ENCODE measurements at places on chromosomes 3 and 15.

DNA sequence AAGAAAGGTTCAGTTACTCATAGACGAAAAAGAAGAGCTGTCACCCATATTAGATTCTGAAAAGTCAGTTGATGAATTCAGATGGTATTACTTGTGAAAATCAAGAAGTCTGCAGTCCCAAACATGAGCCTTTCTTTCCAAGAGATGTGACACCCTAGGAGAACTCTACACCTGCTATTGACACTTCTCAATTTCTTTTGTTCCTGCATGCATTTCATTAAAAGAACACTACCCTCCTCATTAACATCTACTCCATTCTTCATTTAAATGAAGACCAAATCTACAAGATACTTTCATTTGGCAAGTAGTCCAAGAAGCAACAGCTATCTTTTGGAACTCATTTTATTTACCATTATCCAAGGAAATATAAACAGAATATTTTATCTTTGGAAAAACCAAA lies 6.6 kb downstream of the GABRB3 start:
- DNase-seq, result no peak

- DNase-seq, result no peak
Observed at GRCh38 chr3:167481164-167481563, 7.3 kb upstream of the SERPINI2 start.

DNA sequence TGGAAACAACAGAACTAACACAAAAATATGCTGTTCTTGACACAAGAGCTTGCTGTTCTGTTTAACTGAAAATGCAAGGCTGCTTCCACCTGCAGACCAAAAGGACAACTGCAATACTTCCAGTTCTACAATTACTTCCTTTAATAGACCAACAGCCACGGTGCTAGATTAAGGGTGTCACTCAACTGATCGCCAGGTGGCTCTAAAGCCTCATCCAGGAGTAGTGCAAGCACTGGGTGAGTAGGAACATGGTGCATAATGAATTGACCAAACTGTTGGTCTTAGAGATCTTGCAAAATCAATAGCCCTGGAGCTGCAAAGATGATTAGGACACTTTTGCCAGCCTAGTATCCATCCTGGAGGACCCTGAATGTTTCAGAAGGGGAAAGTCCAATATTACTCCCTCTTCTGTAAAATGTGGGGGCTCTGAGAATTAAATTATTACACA lies 3.6 kb upstream of the CLDN16 start:
- DNase-seq, result no peak

DNA sequence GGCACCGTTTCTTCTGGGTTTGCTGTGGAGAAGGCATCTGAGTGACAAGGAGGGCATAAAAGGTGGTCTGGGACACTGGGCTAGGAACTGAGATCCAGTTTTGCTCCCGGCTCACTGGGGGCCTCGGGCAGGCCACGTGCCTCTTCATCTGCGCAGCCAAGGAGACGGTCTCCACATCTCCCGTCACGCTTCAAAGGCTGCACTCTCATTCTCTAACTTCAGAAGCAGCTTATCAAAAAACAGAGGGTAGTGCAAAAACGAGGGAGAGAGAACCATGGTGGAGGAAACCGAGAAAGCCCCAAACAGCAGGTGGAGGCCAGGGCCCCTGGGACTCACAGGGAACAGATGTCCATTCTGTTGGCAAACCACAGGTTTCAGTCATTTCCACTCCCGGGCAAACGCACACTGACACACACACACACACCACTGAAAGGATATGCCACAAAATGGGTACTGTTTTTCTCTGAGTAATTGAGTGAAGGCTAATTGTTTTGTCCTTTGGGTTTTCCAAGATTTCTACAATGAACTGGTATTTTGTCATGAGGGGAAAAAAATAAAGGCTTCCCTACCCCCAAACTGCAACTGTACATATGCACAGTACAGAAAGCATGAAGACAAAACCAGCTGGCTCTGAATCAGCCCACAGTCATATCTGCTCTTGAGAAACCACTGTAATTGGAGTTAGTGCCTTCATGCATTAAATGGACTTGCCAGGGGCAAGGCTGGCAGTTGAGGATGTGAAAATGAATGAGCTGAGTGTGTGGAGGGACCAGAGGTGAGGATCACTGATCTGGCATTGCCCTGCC lies 71.9 kb downstream of the MGLL start:
- no peak for DNase-seq

- DNase-seq, result no peak
Observed at GRCh38 chr15:72179950-72180581, 17.5 kb downstream of the GRAMD2A start.

DNA sequence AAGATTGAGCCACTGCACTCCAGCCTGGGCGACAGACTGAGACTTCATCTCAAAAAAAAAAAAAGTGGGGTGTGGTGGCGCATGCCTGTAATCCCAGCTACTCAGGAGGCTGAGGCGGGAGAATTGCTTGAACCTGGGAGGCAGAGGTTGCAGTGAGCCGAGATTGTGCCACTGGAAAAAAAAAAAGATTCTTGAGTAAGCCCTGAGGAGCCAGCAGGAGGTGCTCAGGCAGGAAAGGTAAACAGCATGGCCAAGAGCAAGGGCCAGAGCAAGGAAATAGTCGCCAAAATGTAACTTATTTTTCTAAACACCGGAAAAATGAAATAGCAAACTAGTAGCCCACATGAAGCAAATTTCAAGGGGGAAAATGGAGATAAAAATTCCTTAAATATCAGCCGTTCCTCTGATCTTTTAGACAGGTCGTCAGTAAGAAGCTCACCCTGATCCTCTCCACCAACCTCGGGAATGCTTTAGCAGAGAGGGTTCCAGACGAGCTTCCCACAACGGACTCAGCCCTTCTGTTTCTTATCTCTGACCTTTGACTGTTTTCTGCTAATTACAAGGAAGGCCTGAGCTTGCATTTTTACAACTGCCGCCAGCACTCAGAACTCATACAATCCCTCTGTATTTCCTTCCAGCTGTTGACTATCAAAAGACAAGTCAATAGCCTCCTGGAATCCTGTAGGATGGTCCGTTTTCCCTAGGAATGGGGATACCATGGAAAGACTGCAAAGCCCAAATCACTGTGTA lies 45.0 kb upstream of the AKAP13 start:
- no peak for DNase-seq

- no peak for DNase-seq
Observed at GRCh38 chr3:194339356-194339755, 11.8 kb downstream of the CPN2 start.

DNA sequence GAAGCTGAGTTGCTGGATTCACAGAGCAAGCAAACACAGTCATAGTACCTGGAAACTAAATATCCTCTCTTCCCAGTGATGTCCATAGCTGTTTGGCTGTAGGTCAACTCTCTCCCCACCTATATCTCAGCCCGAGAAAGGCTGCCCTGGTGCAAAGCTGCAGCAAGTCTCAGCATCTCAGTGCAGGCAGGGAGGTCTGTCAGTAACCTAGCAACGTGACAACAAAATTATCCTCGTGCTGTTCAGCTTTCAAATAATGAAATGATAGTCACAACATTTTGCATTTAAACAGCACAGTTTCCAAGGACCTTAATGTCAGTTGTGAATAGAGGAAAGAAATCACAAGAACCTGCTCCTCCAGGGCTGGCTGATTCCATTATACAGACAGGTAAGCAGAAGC lies 83.6 kb downstream of the CHST2 start:
- no peak for DNase-seq

GRCh38 chr15:46701896-46702295 lies 1015.4 kb upstream of the SEMA6D start:
- no peak for DNase-seq

DNA sequence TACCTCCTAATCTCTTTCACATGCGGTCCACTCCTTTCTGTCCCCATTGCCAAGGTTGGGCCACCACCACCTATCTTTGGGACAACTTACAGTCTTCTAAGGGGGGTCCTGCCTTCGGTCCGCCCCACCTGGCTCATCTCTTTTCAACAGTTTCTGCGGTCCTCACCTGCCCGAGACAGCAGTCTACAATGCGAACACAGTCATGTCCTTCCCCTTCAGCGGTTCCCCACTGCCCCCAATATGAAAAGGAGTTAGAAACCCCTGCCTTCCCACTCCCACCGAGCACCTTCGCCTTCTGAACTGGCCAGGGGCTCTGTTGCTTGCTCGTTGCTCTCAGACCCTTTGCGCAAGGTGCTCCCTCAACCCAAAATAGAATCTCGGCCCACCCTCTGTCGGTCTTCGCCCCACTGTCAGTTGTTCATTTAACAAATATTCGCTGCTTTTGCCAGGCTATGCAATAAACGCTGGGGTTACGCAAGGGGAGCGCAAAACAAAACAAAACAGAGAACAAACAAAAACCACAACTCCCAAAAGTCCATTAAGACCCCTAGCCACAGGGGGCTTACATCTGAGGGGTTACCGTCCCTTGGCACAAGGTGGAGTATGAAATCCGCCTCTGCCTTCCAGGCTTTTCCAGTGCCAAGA lies 611 bp upstream of the FANCI start:
- DNase-seq, result no peak

- no peak for DNase-seq
Observed at GRCh38 chr3:172678068-172678467, 32.8 kb downstream of the NCEH1 start.

GRCh38 chr15:48560321-48561051 lies 85.0 kb downstream of the FBN1 start:
- DNase-seq, result no peak

- no peak for DNase-seq
Observed at GRCh38 chr3:170695486-170696064, 109.7 kb upstream of the SLC7A14 start.

DNA sequence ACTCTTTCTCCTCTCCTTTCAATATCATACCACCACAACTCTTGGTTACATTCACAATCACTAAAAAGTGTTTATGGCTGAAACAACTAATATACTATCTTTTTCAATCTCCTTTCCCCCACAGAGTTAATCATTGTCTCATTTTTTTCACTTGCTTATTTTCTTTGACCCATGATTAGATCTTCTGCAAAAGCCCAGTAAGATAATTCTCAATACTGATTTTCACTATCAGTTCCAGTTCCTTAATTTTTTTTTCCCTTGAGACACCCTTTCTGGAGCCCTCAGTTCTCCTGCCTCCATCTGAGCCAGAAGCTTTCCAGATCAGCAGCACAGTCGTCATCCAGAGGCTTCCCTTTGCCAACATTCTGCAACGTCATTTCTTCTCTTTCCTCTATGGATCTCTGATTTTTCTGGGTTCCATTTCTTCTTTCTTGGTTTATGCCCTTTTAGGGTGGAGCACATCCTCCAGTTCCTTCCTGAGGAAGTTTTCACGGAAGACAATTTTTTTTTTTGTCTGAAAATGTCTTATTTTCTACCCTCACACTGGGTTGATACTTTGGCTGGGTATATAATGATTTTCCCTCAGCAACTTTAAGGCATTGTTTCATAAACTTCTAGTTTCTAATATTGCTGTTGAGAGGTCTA lies 88.7 kb upstream of the C15orf39 start:
- DNase-seq, result no peak

DNA sequence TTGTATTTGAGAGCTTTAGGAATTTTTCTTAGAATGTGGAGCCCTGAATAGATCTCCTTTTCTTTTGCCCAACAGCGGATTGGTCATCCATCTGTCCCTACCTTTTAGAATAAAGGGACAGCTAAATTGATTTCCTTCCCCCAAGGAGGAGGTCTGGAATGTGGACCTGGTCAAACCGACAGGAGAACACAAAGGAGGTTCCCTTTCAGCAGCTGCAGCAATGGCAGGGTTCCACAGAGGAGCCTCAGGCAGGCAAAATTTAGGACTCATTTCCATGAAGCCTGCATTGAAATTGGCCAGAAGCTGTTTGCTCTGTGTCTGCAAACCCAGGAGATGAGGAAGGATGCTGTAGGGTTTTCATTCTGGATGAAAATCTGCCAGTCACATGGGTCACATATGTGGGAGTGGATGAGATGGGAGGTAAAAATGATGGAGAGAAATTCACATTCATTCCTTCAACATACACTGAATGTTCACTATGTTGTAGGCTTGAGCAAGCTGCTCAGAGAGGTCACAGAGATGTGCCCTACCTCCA lies 77.3 kb downstream of the LRTM1 start:
- no peak for DNase-seq

DNA sequence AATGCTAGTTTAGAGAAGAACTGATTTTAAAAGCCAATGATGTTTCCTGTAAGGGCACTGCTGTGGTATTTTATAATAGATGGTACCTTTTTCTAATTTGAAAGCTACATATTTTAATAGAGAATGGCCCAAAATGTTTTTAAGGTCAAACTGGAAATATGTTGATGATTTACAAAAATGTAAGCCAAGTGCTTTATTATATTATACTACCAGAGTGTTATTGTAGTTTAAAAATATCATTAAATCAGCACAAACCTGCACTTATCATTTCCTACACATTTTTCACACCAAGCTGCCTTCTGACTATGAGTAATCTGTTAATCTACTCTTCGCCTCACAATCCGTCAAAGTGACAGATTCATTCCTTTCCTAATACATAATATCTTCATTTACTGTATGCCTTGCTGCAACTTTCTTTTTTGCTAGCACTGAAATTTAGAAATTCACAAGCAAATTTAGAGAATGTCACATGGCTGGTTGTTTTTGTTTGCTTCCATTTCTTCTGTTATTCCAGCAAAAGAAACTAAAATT lies 126.4 kb upstream of the FAM3D start:
- no peak for DNase-seq

- no peak for DNase-seq
Observed at GRCh38 chr3:4850928-4851265, 128.3 kb upstream of the BHLHE40 start.

GRCh38 chr3:192273001-192273696 lies 454.2 kb downstream of the FGF12 start:
- no peak for DNase-seq

DNA sequence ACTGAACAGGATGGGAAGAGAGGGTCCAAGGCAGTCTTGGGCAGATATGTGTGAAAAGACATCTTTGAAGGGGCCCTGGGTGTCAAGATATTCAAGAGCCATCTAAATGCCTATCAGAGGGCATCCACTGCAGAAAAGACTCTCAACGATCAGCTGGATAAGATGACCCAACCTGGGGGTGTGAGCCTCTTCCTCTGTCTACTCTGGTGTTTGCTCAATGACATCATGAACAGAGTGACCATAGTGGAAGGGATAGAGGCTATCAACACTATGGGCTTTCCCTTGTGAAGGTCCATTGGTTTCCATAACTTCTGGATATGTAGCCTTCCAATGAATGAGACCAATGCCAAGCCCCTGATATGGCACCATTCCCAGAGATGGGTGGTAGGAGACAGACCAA lies 42.1 kb downstream of the FAH start:
- no peak for DNase-seq

- DNase-seq, result no peak
Observed at GRCh38 chr15:80523746-80524145, 119.6 kb downstream of the ARNT2 start.

DNA sequence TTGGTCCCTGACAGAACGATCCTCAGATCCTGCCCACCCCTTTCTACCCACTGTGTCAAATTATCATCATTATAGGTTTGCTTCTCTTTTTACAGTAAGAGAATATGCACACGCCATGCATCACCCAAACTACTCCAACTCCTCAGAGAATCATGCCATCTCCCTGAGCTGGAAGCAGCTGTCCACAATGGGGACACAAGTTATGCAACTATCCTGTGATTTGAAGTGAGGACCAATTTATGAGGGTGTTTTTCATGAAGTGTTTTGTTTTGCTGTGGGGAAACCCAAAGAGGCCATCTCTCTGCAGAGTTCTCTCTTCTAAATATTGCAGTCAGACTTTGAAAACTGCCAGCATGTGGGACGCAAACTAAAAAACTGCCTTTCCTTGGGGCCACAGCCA lies 35.8 kb upstream of the TNFSF10 start:
- DNase-seq, result no peak

- no peak for DNase-seq
Observed at GRCh38 chr15:39028069-39028468, 463.5 kb upstream of the RASGRP1 start.
